ENCODE measurements at places on chromosomes 6 and 20.

GRCh38 chr6:114989279-114989964, 646.6 kb upstream of the HS3ST5 start:
- DNase-seq = no peak

- peak; percentile 96 for DNase-seq
Measured at GRCh38 chr20:40689943-40690835, 1.2 kb upstream of the MAFB start.

DNA sequence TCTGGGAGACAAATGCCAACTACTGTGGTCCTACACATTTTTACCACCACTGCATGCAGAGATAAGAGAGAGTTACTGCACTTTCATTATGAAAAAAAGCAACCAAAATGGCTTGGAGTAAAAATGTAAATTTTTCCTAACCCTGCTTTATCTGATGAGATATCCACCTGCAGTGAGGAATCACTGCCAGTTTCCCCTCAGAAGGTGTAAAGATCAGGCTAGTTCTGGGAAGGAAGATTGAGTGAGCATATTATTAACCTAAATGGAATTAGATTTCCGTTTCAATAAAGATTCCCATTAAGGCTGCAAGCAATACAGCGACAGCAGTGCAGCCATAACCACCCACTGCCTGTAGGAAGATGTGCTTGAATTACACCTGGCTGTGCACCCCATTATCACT, 84.9 kb downstream of the QRSL1 start:
- no peak for DNase-seq

DNA sequence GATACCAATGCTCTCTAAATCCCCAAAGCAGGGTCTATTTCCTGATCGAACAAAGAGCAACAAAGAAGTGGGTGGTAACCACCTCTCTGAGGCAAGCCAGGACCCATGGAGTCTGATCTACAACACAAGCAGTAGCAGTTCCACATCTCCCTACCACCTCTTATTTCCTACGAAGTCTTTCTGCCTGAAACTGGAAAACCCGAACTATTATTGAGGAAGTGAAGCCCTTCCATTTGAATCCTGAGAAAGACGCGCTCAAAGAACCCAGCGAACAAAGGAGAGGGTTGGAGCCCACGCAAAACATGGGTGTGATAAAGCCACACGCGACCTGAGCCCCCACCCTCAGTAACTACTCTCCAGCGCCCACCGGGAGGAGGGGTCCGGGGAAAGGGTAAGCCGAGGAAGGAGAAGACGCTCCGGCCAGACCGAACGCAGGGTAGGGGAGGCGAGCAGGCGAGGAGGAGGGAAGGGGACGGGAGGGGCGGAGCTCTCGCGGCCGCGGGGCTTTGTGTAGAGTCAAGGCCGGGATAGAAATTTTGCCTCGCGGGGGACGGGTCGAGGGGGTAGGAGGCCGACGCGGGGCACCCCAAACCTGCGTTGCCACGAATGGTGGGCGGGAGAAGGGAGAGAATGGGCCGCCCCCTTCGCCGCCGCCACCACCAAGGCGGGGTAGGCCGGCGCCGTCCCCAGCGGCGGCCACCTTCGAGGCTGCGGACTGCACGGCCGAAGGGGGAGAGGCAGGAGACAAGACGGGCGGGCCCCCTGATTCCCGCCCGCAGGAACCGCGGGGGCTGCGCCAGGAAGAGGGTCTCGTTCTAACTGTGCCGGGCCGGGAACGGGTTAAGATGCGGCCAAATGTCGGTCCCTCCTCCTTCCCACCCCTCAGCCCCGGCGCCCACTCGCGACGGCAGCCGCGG, 802 bp downstream of the HDAC2 start:
- peak; percentile 80 for DNase-seq

DNA sequence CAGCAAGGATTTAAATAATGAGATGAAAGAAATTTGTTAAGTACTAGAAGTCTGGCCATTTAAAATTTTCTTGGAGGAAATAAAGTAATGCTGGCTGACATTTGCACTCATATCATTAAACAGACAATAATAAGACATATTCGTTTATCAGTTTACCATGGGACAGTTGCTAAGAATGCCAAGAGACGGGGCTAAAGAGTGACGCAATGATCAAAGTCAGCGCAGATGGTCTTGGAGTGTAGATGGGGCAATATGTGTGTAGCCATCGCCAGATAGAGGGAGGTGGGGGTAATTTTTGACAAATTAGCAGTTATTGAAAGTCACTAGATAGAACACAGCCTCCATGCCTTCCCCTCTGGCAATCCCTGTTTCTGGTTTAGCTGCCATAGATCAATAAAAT, 413.2 kb upstream of the JAG1 start:
- no peak for DNase-seq

- DNase-seq = no peak
Measured at GRCh38 chr6:28743271-28743789, 180.5 kb downstream of the TRIM27 start.

DNA sequence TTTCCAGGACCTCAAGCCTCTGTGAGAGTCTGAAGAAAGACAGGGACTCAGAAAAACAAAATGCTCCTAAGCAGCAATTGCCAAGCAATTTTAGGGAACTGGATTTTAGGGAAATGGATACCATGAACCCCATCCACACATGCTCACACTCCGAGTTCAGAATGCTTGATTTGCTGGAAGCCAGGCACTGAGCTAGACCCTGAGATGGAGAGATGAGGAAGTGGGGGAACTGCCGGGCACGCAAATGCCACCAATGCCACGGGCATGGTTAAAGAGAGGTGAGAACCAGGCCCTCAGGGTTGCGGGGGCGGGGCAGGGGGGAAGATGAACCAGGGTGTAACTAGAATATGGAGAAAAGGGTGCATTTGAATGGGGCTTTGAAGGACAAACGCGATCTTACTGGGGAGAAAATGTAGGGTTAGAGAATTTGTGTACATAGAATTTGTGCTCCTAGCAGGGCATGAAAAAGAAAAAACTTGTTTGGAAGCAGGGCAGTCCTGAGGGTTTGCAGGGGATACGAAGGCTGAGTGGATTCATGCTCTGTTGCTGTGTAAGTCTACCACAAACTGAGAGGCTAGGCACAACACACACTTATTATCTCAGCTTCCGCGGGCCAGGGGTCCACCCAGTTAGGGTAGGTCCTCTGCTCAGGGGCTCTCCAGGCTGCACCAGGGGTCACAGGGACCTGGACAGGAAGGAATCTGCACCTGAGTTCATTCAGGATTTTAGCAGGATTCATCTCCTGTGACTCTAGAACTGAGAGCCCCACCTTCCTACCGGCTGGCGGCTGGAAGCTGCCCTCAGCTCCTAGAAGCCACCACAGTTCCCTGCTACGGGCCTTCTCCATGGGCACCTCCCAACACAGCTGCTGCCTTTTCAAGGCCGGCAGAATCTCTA, 108.0 kb downstream of the SNX5 start:
- DNase-seq = no peak

- no peak for DNase-seq
Measured at GRCh38 chr20:14951105-14951504, 613.7 kb upstream of the FLRT3 start.

DNA sequence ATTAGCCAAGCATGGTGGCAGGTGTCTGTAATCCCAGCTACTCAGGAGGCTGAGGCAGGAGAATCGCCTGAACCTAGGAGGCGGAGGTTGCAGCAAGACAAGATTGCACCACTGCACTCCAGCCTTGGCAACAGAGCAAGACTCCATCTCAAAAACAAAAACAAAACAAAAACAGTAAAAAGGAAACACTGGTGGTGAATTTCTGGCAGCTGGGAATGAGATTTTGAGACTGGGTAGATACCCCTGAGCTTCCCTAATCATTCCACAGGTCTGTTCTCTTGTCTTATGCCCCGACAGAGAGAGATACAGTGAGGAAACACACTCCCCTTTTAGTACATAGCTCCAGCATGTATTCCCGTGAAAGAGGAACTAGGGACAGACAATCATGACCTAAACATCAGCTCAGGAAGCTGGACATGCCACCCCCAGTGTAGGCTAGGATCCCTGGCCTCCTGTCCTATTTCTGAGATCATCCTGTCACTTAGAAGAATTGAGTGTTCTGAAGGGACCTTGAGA, 9.6 kb downstream of the MAN1A1 start:
- DNase-seq = no peak

DNA sequence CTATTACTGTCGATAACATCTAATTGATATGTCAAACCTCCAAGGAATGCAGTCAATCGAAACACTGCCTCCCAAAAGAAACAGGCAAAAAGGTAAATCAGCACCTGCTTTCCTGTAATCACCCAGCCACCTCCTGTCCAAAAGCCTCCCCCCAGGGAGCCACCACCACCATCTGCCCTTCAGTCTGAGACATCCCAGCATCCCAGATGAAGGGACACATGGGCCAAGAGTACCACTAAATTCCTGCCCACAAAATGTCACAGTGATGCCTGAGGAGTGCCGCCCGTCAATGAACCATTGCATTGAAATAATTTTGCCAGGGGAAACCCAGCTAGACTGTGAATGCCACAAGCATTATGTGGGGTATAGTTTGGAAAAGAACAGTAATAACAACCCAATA, 401.7 kb downstream of the ZFAND3 start:
- DNase-seq = no peak

GRCh38 chr6:138716013-138716412, 57.6 kb upstream of the CCDC28A start:
- DNase-seq = no peak

DNA sequence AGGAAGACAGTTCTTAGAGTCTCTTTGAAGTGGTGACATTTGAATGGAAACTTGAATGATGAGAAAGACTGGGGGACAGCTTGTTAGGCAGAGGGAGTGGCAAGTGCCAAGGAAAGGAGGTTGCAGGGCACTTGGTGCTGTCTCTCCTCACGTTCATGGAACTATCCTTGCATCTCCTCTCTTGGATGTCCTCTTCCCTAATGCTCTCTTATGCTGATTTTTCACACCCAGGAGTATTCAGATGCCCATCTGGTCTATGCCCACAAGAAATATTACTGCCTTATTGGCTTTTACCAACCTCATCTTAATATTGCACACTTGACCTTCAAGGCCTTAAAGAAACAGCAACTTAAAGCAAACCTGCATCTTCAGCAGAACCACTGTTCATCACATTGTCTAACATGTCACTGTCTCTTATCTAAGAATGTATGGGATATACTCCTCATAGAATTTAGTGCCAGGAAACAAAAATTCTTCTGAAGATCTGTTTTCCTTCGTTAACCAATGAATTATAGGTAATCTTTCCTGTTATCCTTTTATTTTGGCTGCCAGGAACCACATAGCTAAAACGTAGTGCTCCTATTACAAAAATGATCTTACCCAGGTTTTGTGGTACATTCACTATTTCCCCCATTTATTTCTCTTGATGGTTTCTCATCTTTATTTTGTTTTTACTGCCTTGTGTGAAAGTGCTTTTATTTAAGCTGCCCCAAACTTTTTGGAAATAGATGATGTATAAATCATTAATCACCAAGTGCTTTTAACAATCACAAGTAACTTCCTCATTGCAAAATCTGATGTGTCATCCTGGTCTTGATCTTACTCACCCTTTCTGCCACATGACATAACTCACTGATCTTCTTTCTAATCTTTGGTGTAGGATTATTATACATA, 12.8 kb downstream of the RGS17 start:
- DNase-seq = no peak

DNA sequence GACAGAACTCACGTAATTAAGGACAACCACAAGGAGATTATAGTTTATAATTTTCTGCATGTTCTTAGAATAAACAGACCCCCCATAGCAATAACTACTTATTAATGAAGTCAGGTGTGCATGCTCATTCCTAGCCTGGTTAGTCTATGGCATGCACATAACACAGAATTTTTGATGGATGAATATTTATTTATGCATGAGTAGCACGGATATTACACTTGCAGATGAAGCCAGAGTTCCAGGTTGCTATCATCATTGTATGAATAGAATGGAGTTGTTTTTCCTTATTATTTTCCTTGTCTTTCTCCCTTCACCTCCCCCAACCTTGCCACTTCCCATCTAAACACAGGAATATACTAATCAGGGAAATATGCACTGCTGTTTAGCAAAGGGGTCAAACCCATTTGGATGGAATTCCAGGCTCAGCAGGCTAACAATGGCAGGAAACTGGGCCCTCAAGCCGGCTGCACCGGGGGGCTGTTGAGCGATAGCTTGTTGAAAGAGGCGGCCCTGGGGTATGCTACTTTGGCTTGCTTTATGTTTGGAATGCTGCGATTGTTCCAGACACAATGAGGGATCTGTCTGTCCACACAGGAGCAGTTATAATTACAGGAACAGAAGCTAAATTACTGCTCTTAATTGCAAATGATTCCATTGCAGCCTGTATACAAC, 112.6 kb downstream of the TMEM170B start:
- DNase-seq = peak; percentile 61

GRCh38 chr20:10469599-10469998, 34.5 kb downstream of the SLX4IP start:
- DNase-seq = no peak
